ENCODE measurements at places on chromosomes 13 and 19. TPM values are rescaled to one million over a fixed set of nuclear protein-coding genes. Genes with fewer than 3 reads are reported as not detected.

The GIPC3 gene
- not detected for total RNA-seq

The ZNF345 gene
- 5.5 TPM for total RNA-seq

The KLF1 gene
- not detected for total RNA-seq

The IZUMO4 gene
- 0.89 TPM for total RNA-seq

The RXFP2 gene
- total RNA-seq, result not detected

The CDX2 gene
- total RNA-seq, result not detected

The MYBPC2 gene
- not detected for total RNA-seq

The ZNF792 gene
- 12.8 TPM for total RNA-seq

The IGFL1 gene
- total RNA-seq, result not detected

The FUT3 gene
- 3.1 TPM for total RNA-seq

The SWSAP1 gene
- total RNA-seq, result 0.70 TPM

The ZNF835 gene
- total RNA-seq, result 2.0 TPM

The SMIM24 gene
- total RNA-seq, result 0.50 TPM

The PGLYRP2 gene
- not detected for total RNA-seq

The ANKLE1 gene
- 1.1 TPM for total RNA-seq

The COL5A3 gene
- total RNA-seq, result not detected

The GPR4 gene
- under 0.01 TPM for total RNA-seq

The EDNRB gene
- total RNA-seq, result 0.35 TPM

The ELL gene
- total RNA-seq, result 7.5 TPM

The HSPBP1 gene
- 38.6 TPM for total RNA-seq

The DPF1 gene
- total RNA-seq, result not detected

The FUZ gene
- 24.2 TPM for total RNA-seq

The SLC27A5 gene
- 7.6 TPM for total RNA-seq

The MAP4K1 gene
- total RNA-seq, result 0.25 TPM

The SPART gene
- total RNA-seq, result 152 TPM

The C19orf85 gene
- total RNA-seq, result not detected

The CGB5 gene
- not detected for total RNA-seq

The GFY gene
- not detected for total RNA-seq

The CYP4F8 gene
- not detected for total RNA-seq

The CADM4 gene
- 6.6 TPM for total RNA-seq

The RRAS gene
- 40.5 TPM for total RNA-seq

The GPC5 gene
- total RNA-seq, result not detected

The GARRE1 gene
- 19.7 TPM for total RNA-seq

The SHISA7 gene
- total RNA-seq, result not detected

The SIGLEC12 gene
- total RNA-seq, result not detected

The ADGRE3 gene
- total RNA-seq, result not detected

The RGL3 gene
- 1.9 TPM for total RNA-seq

The TMC4 gene
- total RNA-seq, result 21.9 TPM

The UPK1A gene
- total RNA-seq, result not detected

The LILRB4 gene
- total RNA-seq, result not detected

The ELOF1 gene
- total RNA-seq, result 27.6 TPM

The ZNF790 gene
- total RNA-seq, result 6.1 TPM

The LYPD4 gene
- not detected for total RNA-seq

The MAST1 gene
- total RNA-seq, result 0.20 TPM

The PTGER1 gene
- 0.85 TPM for total RNA-seq

The PLIN4 gene
- under 0.01 TPM for total RNA-seq

The MATK gene
- 0.35 TPM for total RNA-seq

All from renal cortical epithelial cell (primary cell).